ENCODE measurements at places on chromosomes 2 and 18. TPM values are rescaled to one million over a fixed set of nuclear protein-coding genes. Genes with fewer than 3 reads are reported as not detected.

The SS18 gene
- 40.4 TPM for total RNA-seq

The TMEM163 gene
- 0.19 TPM for total RNA-seq

The SIGLEC15 gene
- total RNA-seq: not detected

The DBI gene
- total RNA-seq: 33.9 TPM

The ST6GAL2 gene
- not detected for total RNA-seq

The FTCDNL1 gene
- total RNA-seq: 0.60 TPM

The REG3G gene
- total RNA-seq: not detected

The UGT1A8 gene
- not detected for total RNA-seq

The ACMSD gene
- not detected for total RNA-seq

The C2orf81 gene
- 0.75 TPM for total RNA-seq

The UPP2 gene
- not detected for total RNA-seq

The OSR1 gene
- not detected for total RNA-seq

The RAMP1 gene
- not detected for total RNA-seq

The ACTG2 gene
- total RNA-seq: not detected

The CD8A gene
- 503 TPM for total RNA-seq

The SULT1C4 gene
- total RNA-seq: not detected

GRCh38 chr18:63550068-63550467 lies 7.9 kb downstream of the SERPINB12 start:
- DNase-seq: no peak

GRCh38 chr2:224596289-224596688 lies 11.1 kb upstream of the CUL3 start:
- DNase-seq: no peak

GRCh38 chr2:160632084-160632975 lies 138.7 kb upstream of the RBMS1 start:
- DNase-seq: no peak

- no peak for DNase-seq
These were observed 19.5 kb downstream of the BCL2 start for GRCh38 chr18:63299837-63300745.

DNA sequence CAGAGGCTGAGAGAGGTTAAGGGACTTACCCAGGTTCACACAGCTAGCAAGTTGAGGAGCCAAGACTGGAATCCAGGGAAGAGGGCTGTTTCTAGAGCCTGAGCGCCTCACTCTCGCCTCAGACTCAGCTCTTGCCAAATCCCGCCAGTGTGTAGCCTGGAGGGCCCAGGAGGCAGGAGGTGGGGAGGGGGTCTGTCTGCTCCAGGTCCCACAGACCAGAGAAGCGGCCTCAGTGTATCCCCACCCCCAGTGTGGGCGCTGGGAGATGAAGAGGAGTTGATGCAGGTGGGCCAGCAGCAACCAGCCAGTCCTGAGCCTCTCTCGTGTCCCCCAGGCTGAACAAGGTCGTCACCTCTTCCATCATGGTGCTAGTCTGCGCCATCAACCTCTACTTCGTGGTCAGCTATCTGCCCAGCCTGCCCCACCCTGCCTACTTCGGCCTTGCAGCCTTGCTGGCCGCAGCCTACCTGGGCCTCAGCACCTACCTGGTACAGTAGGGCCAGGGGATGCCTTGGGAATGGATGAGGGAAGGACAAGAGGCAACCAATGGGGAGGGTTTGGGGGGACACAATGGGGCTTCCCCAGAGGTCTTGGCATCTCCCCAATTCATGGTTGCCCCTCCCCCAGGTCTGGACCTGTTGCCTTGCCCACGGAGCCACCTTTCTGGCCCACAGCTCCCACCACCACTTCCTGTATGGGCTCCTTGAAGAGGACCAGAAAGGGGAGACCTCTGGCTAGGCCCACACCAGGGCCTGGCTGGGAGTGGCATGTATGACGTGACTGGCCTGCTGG lies 5.2 kb upstream of the CTDSP1 start:
- peak; percentile 9 for DNase-seq

- DNase-seq: no peak
These were observed 48.0 kb upstream of the RMND5A start for GRCh38 chr2:86672027-86672545.

DNA sequence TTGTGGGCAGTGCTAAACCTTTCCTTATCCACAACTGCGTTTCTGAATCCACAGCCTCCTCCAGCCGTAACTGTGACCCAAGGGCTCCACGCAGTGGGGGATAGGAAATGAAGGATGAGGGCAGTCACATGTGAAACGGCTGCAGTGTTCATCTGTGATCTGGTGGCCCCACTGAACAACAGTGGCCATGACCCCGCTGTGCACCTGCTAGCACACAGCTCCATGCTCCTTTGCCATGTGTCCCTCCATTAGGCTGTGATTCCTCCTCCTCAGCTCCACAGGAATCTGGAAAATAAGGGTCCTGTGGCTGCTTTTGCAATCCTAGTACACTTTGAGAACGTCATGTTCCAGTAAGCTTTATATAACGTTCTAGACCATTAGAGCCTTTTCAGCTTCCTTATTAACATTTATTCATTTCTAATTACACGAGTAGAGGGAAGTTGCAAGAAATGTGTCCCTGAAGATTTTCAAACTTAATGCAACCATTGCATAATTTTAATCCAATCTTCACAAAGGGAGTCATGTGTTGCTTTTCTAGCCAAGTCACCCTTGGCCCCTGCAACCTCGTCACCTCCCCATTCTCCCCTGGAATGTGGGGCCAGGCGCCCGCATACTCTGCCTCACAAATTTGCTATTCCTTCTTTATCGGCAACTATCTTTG lies 7.1 kb upstream of the NAPG start:
- DNase-seq: no peak

DNA sequence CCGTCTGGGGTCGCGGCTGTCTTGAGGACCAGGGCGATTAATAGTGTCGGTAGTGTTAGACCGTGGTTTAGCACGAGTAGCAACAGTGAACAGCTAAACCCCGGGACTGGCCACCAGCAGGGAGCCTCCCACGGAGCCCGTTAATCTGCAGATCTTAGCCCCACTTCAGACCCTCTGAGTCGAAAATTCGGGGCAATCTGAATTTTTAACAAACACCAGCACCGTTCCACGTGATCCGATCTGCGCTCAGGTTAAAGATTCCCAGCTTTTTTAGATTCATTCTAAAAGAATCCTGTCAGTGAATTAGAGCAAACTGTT lies 479 bp upstream of the ATP5F1A start:
- DNase-seq: no peak

GRCh38 chr2:149544692-149545091 lies 42.9 kb downstream of the MMADHC start:
- DNase-seq: no peak

- no peak for DNase-seq
These were observed 49.1 kb downstream of the CCDC195 start for GRCh38 chr2:224666951-224667553.

DNA sequence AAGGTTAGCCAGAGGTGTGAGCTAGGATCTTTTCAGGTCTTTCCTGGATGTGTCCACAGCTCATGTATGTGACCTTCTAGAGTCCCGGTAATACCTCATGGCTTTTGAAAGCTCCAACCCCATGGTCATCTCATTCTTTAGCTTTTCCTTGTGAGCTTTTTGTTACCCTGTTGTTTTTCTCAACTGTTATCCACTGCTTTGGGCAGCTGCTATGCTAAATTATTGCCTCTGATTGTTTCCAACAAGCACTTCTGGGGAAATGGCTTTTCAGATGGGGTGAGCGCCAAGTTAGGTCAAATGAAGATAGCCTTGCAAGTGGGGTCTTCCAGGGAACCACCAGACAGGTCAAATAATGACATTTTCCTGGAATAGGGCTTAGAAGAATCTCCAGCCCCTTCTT lies 27.9 kb downstream of the ME2 start:
- no peak for DNase-seq

GRCh38 chr18:49658823-49659404 lies 97.1 kb downstream of the LIPG start:
- no peak for DNase-seq

DNA sequence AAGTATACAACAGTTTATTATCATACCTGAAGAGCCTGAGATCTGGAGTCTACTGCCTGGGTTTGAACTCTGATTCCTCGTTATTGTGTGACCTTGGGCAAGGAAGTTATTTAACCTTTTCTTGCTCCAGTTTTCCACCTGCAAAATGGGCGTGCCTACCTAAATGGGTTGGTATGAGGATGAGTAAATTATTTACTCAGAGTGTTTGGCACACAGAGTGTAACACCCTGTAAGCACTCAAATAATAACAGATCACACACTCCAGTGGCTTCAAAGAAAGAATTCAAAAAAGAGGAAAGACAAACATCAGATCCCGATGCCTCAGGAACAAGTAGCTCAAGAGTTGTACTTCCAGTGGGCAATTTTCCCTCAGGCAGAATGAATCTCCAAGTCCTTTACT lies 2.4 kb downstream of the SRD5A2 start:
- no peak for DNase-seq

- DNase-seq: no peak
These were observed 35.5 kb upstream of the TMEM87B start for GRCh38 chr2:112019569-112019982.

GRCh38 chr2:14626873-14627272 lies 5.6 kb upstream of the LRATD1 start:
- no peak for DNase-seq

DNA sequence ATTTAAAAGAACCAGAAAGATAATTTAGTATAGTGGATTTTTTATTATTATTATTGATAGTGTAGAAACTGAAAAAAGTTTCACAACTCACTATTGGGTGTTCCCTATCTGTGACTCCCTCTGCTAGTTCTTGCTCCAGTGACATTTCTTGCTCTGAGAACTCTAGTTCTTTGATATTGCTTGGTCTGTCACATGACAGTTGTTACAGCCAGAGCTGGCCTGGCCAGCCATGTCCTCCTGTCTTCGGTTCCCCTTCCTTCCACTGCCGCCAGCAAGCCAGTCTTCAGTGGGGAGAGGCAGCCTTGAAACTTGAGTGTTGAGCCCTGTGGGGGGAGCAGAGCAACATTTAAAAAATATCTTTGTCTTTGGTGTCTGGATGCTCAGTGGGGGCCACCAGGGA lies 7.6 kb upstream of the THOC1 start:
- DNase-seq: no peak

DNA sequence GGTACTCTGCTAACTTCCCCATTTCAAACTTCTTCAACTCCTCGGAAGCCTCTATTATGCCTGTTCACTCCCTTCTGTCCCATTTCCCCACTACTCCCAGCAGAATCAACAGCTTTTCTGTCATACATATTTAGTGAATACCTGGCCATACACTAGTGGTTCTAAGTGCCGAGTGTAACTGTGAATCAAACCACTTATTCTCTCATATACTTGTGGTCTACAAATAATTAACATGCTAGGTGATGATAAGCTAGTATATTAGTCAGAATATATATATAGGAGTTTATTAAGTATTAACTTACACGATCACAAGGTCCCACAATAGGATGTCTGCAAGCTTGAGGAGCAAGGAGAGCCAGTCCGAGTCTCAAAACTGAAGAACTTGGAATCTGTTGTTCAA lies 150.7 kb downstream of the CCDC102B start:
- no peak for DNase-seq

GRCh38 chr2:183291436-183291835 lies 167.2 kb downstream of the NUP35 start:
- no peak for DNase-seq

- no peak for DNase-seq
These were observed 23.1 kb upstream of the GPC1 start for GRCh38 chr2:240412211-240412861.

DNA sequence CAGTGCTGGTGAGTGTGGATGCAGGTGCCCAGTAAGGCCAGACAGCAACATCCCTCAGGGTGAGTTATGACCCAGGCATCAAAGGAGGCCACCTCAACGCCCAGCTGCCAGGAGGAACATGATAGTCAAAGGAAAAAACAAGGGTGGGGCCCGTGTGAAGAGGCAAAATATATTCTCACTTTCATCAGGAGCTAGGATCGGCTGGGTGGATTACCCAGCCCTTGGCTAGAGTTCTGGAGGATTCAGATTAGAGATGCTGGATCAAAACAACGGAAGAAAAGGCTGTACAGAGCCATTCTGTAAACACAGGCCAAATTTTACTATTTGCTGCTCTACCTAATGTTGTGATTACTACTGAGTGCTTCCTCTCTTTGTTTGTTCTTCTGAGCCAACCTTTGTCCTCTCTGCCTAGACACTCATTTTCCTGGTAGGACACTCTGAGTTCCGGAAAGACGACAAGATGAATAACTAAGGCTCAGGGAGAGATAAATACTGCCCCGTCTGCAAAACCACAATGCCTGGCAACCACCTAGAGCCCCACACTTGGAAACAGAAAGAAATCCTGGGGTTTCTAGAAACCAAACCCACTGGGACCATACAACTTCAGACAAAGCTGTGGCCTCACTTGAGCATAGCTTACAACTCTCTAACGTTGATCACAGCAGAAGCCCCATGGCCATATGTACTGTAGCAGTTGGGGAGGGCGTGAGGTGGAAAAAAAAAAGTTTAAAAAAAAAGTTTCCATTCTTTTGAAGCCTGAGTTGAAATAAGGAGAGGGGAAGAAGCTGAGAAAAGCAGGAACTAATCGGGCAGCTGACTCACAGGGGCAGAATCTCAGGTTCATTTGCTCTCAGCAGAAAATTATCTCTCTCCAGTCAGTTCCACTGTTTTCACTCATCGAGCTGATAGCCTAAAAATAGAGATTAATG lies 17.8 kb upstream of the PMAIP1 start:
- DNase-seq: no peak

- DNase-seq: no peak
These were observed 8.7 kb downstream of the PCBP1 start for GRCh38 chr2:70095720-70096670.

GRCh38 chr18:10805587-10806118 lies 279.8 kb downstream of the NAPG start:
- no peak for DNase-seq

GRCh38 chr2:235444101-235444597 lies 49.7 kb upstream of the AGAP1 start:
- DNase-seq: no peak

GRCh38 chr2:215262741-215263362 lies 49.0 kb upstream of the ATIC start:
- no peak for DNase-seq

- no peak for DNase-seq
These were observed 122.1 kb upstream of the SALL3 start for GRCh38 chr18:78857314-78858150.

GRCh38 chr2:17800219-17800618 lies 16.0 kb upstream of the MSGN1 start:
- no peak for DNase-seq

DNA sequence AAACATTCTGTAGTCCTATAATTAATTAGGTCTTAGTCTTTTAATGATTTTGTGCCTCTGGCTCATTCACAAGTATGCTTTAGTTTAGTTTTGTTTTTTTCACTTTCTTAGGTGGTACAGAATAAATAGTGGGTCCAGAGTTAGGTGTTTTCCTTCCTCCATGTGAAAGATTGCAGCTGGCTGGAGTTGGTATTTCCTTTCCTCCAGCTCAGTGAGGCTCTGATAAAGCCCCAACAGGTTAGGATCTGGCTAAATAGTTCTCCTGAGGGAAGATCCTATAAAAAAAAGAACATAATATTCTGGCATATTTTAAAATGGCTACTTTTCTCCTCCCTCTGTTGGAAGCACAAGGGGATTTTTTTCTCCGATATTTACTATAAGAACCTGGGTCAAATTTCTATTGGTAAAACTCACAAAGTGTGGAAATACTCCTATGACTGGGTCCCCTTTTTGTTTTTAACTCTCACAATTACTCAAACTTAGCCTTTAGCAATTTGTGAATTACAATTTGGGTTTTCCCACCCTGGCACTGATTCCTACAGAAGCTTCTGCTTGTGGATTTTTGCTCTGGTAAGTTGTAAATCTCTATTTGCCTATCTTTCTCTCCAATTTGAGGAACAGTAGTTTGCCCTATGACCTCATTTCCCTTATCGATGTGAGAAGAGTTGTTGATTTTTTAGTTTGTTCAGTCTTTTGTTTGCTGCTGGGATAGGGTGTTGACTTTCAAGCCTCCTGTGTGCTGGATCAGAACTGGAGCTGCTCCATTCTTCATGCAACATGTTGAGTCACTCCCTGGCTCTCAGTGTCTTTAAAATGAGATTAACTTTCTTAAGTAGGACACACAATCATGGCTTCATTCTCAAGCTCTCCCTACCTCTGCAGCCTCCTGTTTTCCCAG lies 500.9 kb downstream of the RNF144A start:
- DNase-seq: no peak

Measured in CD8-positive, alpha-beta T cell (primary cell).